ENCODE measurements at places on chromosomes 12 and 14. TPM values are rescaled to one million over a fixed set of nuclear protein-coding genes. Genes with fewer than 3 reads are reported as not detected.

Gene KLRC4
- total RNA-seq, result not detected

Gene OAS1
- total RNA-seq, result 5.1 TPM

Gene SIX4
- 7.9 TPM for total RNA-seq

Gene ACSM4
- total RNA-seq, result not detected

Gene FBXO34
- 33.4 TPM for total RNA-seq

Gene ALDH1L2
- 34.2 TPM for total RNA-seq

Gene TBX5
- not detected for total RNA-seq

Gene C12orf54
- total RNA-seq, result 3.5 TPM

Gene OR6C2
- not detected for total RNA-seq

Gene RIMBP2
- total RNA-seq, result not detected

Gene KITLG
- 53.8 TPM for total RNA-seq

Gene CNTN1
- 0.21 TPM for total RNA-seq

Gene TUNAR
- not detected for total RNA-seq

Gene FITM1
- total RNA-seq, result 0.34 TPM
